D341Med (cell line): ENCODE measurements at places on chromosomes 1 and 21.
A peak's percentile ranks its signal among the peaks of the same experiment; 100 is the strongest.

DNA sequence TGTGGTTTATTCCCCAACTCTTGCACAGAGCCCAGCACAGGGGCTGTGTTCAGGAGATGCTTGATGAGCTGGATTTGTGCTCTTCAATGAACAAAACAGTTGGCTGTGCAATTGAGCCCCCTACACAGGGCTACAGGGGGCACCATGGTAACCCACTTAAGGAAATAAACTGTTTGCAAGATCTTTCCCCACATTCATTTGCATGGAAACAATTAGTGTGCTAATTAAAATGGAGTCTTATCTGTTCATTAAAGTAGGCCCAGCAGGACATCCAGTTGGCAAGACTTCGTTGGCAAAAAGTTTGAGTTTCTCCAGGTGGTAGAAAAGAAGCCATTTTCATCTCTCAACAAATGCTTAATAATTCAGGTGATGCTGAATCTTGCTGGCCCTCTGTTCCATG, 15.3 kb downstream of the KLHDC7A start:
- DNase-seq = no peak

DNA sequence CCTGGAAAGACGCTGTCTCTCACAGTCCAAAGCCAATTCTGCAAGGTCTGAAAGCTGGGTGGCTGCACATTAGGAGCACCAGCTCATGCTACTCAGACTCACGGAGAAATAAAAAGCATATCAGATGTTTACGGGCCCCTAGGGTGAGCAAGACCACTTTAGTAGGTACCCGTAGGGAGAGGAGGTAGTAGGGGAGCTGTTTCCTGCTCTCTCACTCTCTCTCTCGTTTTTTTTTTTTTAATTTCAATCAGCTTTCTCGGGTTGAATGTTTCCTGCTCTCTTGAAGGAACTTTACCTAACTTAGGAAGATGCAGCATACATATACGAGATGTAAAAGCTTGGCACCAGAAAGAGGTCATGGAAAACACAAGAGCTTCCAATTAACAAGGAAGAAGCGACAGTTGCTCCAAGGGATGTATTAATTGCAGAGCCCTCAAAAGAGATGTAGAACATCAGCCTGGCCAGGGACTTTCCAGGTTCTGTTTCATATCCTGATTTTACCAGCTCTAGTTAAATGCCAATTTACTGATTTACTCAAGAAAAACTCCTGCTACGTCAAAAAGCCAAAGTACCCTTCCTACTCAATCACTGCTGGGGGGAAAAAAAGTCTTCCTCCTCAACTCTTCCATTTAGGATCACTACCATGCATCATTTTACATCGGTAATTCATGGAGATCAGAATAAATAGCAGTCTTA, 3.1 kb downstream of the LORICRIN start:
- DNase-seq = peak; percentile 7

GRCh38 chr1:116986421-116987255, 14.9 kb upstream of the CD101 start:
- no peak for DNase-seq

- DNase-seq = no peak
Measured at GRCh38 chr1:185535621-185536020, 198.6 kb upstream of the HMCN1 start.

GRCh38 chr1:166700696-166701095, 138.6 kb upstream of the POGK start:
- no peak for DNase-seq

DNA sequence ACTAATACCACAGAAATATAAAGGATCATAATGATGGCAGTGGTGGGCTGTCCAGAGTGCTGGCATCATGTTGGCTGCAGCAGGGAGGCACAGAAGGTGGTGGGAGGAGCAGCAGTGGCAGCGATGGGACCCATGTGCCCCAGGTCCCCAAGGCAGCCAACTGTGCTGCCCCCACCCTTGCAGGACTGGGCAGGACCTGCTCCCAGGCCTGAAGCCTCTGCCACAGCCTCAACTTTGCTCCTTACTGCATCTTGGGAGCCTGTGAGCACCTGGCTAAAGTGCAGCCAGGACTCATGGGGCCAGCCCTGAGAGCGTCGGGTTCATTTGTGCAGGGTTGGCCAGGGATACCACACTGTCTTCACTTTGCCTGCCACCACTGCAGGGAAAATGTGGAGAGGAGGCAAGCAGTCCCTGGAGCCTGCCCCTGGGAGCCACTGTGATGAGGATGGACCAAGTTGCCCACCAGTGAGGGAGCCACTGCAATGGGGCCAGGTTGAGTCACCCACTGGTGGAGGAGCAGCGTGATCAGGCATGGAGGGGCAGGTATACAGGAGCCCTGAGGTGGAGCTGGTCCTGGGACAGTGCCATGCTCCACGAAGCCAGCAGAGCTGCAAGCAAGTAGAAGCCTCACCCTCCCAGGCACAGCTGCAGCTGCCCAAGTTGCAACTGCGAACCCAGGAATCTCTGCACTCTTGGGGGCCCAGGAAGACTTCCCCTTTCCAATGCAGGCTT, 25.3 kb upstream of the DENND1B start:
- no peak for DNase-seq

GRCh38 chr1:219575563-219575962, 37.3 kb downstream of the ZC3H11B start:
- DNase-seq = no peak

GRCh38 chr1:7468248-7468647, 302.8 kb upstream of the VAMP3 start:
- DNase-seq = no peak

DNA sequence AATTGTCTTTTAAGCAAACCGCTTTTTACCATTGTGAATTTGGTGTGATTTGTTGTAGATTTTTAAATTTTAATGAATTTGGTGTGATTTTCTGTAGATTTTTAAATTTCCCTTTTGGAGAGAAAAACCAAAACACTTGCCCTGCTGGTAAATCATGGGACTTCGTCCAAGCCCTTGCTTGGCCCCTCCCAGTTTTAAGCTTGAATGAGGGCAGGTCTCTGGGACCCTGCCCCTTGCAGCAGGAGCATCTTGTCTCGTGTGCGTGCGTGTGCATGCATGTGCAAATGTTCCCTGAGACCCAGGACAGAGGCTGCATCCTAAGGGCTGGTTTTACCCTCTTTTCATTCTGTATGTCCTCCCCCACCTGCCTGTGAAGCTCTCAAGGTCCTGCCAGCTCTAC, 248.6 kb downstream of the GREM2 start:
- DNase-seq = no peak

DNA sequence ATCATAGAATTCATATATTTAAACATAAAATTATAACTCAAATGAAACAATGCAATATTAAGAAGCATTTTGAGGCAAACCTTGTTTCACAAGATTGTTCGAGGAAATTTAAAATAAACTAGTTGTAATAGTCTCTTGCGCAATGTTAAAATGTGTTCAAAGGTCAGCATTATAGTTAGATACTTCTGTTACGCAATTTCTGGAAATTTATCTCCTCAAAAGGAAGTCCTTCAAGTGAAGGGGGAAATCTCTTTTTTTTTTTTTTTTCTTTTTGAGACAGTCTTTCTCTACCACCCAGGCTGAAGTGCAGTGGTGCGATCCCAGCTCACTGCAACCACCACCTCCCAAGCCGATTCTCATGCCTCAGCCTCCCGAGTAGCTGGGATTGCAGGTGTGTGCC, 52.1 kb downstream of the FMO4 start:
- DNase-seq = no peak
